Thoracic aorta (tissue), 2 donors: ENCODE measurements at places on chromosomes 5 and 9. TPM values are rescaled to one million over a fixed set of nuclear protein-coding genes. Genes with fewer than 3 reads are reported as not detected.

Gene LCN10
- total RNA-seq, result 3.1 TPM

GRCh38 chr5:81848362-81848880, 97.5 kb upstream of the SSBP2 start:
- no peak for DNase-seq

- DNase-seq, result no peak
Observed at GRCh38 chr5:52177193-52177592, 610.5 kb upstream of the ITGA1 start.

DNA sequence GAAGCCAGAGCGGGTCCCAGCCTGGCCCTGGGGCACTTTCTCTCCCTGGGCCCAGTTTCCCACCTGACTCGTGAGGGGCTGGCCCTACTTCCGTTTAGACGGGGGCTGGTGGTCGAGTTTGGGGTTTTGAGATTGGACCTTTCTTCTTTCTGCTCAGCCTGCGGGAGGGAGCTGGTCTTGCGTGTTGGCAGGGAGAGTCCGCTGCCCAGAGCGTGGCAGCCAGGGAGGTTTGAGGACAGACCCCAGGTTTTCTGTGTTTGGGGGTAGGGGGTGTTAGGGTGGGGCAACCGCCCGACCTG, 6.0 kb upstream of the PITX1 start:
- DNase-seq, result no peak

GRCh38 chr5:135188233-135188914, 154.3 kb upstream of the PITX1 start:
- DNase-seq, result no peak

Gene UBE2QL1
- 3.5 TPM for total RNA-seq

Gene ANKDD1B
- not detected for total RNA-seq

DNA sequence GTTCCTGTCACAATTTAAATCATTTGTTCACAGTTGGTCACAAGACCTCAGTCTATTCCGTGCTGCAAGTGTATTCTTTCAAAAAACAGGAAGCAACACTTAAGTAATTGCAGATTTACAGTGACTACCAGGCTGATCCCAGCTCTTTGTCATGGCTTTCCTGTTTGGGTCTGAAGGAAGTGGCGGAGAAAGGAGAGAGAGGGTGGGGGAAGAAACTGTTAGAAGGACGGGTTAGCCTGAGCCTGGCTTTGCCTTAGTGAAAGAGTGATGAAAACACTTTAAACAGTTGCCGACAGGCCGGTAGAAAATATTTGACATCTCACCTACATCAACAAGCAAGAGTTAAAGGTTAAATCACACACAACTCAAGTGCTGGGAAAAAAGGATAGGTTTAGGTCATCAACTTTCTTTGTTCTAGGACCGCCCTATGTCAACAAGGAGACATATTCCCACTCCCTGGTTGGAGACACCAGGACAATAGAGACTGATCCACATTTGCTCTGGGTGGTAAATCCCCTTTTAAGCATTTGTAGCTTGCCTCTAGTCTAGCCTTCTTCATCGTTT, 102.2 kb upstream of the DAB2 start:
- no peak for DNase-seq
